T47D (cell line): ENCODE measurements at places on chromosomes 1 and 21.

- DNase-seq = no peak
Observed at GRCh38 chr21:44881198-44881872, 7.8 kb upstream of the PTTG1IP start.

DNA sequence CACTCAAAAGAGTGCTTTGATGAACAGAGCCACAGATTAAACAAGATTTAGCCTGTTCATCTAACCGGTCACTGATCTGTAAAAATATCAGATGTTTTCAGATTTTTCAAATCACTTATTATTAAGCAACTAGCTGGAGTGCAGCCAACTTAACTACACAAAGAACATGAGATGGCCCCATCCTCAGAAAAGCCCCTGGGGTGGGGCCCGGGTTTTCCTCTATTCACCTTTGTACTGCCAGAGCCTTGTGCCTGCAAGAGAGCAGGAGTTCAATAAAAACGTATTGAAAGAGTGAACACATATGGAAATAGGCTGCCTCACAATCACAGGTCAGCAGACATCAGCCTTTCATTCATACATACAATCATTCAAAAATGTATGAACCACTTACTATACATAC, 516.1 kb downstream of the OMA1 start:
- no peak for DNase-seq

GRCh38 chr1:51238034-51238403, 1.9 kb downstream of the RNF11 start:
- no peak for DNase-seq

DNA sequence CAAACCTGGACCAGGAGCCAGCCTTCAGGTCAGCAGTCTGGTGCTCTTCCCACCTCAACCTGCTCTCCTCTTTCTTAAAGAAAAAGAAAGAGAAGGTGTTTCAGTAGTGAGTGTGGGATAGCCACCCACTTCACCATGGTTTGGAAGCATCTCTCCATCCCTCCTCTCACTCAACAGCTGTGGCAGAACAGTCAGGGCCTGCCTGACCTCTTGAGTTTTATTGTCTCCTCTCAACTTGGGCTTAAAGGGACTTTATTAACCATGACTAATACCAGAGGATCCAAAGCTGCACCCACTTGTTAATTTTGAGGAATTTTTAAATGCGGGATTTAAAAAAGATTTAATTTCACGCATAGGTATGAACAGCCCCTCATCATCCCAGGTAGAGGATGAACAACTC, 570 bp upstream of the VASH2 start:
- DNase-seq = no peak

DNA sequence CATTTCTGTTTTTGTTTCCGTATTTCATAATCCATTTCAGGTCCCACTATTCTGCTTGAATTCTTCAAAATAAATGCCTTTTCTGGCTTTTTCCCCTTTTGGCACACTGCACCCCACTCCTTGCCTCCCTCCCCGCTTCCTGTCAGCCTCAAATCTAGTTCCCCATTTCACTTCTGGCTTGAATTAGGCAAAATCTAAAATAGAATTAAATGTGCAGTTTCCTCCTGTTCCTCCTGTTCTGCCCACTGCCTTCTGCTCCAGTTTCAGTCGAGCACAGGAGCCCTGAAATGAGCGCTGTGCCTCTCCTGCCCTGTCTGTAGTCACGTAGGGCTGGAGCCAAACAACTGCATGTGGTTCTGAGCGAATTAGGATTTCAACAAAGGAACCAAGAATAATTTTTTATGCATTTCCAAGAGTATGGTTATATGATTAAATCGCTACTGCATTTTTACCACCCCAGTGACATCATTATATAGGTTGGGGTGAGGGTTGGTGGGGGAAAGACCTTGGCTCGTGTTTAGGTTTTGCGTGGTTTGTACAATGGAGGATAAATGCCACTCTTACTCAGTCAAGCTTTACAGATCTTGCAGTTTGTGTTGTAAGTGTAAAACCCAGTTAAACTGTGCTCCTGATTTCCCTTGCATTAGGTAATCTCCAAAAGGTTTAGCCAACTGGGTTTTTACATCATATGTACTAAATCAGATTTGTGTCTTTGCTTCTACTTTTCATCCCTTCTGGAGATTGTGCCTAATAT, 114.9 kb downstream of the VPS13D start:
- DNase-seq = no peak

DNA sequence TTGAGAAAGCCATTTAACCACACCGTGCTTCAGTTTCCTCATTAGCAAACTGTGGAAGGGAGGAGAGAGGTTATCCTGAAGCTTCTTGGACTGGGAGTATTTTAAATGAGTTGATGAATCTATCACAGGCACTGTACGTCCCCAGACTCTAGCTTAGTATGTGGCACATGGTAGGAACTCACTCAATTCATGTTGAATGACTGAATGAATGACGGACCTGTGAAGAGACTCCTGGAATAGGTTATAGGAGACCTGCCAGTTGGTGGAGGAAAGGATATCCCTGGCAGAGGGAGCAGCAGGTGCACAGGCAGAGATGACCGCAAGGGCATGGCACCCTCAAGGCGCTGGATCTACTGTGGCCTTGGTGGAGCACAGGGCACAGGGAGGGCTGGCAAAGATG, 118.5 kb downstream of the HMGB4 start:
- no peak for DNase-seq

DNA sequence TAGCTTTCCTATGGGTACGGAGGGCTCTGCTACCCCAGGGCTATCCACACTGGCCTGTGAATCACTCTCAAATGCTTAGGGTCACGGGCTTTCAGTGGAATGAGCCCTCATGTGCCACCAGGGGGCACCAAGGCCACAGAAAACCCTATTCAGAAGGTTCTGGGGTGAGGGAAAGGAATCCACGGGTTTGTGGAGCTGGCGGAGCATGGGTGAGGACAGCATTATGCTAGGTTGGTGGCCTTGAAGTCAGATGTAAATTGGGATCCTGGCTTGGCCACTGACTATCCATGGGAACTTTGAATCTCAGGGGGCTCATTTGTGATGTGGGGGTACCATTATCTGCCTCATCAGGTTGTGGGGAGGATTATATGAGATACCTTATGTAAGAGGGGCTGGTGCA, 5.1 kb upstream of the LAMTOR5 start:
- DNase-seq = peak; percentile 76

- no peak for DNase-seq
Observed at GRCh38 chr1:21670956-21671902, 2.1 kb upstream of the RAP1GAP start.

DNA sequence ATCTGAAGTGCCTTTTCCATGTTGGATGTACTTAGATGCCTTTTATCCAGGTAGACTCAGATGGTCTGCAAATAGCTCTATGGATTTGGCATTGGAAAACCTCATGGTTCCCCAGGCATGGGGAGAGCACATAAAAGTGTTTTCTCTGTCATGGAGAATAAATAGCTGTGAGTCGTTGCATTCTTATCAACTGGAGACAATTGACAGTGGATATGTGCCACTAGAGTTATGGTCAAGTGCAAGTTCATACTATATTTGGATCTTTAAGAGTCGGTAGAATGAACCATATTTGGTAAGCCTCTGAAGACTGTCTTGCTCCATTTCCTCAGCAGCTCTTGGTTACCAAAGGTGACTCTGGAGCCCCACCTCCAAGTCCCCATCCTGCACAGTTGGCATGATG, 83.7 kb downstream of the ROR1 start:
- no peak for DNase-seq

DNA sequence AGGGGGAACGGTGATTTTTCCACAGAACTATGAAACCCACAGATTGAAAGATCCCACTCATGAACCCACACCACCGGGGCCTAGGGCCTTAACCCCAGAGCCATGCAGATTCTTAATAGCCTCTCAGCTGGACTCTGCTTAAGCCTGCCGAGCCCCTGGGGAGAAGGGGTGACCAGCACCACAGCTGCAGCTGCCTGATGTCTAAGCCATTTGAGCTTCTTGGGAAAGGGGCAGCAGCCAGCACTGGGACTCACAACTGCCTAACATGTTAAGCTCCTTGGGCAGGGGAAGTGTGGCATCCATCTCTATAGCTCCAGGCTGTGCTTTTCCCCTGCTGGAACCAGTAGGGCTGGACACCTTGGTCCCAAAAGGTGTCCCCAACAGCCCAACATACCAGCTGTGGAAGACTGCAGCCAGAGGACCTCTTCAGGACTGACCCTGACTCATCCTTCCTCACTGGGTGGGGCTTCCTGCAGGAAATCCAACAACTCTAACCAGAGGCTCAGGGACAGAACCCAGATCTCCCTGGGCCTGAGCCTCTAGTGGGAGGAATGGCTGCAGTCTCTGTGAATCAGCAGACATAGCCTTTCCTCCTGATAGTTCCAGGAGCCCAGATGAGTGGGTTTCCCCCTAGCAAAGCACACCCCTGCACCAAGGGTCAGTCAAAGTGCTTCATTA, 34.6 kb upstream of the FMO3 start:
- no peak for DNase-seq

DNA sequence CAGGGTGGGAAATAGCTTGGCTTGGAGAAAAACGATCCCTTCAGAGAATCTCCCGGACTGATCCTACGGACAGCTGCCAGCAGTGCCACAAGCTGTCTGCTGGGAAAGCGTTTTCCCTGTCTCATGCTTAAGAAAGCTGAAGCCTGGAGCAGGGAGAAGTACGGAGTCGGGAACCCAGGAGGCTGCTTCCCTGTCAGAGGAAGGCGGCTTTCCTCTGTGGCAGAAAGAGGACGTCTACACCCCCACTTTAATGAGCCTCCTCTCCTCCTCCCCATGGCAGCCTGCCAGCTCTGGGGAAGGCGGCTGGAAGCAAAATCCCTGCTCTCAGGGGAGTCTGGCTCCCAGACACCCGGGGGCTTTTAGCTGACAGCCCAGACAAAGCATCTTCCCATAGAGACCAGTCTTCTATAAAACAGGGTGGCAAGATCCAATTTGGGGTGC, 7.3 kb downstream of the KIF21B start:
- DNase-seq = no peak

- no peak for DNase-seq
Observed at GRCh38 chr1:42891465-42892138, 45.2 kb downstream of the ZNF691 start.

DNA sequence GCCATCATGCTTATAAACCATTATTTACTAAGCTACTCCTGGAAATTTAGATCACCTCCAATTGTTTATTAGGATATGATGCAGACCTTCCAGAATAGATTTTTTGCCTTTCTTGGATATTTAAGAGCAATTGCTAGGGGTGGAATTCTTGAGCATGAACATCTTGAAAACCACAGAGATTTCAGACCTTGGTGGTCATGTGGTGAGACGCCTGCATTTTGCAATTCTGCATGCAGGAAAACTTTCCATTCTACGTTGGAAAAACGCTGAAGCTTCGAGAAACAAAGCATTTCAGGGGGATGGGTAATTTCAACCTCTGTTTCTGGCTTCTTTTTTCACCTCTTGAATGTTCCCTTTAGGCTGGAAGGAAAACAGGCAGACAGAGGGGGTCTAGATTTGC, 596.3 kb downstream of the KIF26B start:
- DNase-seq = no peak

DNA sequence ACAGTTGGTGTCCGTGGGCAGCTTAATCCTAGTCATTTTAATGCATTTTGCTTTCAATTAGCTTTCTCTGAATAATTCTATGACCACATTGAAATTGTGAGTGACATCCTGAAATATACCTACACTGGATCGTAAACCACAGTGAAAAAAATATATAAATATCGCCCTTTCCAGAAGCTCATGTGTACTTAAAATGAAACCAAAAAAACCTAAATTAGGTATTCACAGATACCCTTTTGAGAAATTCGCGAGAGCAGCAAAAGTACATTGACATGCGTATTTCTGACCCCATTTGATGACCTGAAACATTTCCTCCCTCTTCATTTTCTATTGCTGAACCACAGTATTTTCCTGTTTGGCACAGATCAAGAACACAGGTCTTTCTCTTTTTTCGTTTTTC, 253.8 kb downstream of the LTN1 start:
- DNase-seq = no peak

- DNase-seq = no peak
Observed at GRCh38 chr1:143698016-143698415, 273.8 kb downstream of the FAM72C start.

GRCh38 chr1:61089338-61089737, 7.0 kb downstream of the NFIA start:
- DNase-seq = no peak

DNA sequence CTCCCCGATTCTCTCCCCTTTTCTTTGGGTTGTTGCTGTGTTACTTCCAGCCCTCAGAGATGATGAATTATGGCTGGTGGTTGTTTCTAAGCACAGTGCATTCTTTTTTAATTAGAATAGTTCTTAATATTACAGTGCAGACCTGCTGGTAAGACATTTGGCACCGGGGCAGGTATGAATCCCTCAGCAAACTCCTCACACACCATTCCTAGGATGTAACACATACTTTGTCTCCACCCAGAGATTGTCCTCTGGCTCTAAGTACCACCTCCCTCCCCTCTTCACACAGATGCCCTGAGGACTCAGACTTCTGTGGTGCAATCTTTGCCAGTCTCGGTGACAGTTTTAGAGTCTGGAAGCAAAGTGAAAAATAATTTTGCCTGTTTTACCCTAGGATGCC, 143.1 kb downstream of the HLX start:
- no peak for DNase-seq

GRCh38 chr1:162671664-162672410, 39.6 kb downstream of the DDR2 start:
- DNase-seq = no peak

GRCh38 chr1:186152227-186152619, 222.8 kb downstream of the TPR start:
- no peak for DNase-seq

DNA sequence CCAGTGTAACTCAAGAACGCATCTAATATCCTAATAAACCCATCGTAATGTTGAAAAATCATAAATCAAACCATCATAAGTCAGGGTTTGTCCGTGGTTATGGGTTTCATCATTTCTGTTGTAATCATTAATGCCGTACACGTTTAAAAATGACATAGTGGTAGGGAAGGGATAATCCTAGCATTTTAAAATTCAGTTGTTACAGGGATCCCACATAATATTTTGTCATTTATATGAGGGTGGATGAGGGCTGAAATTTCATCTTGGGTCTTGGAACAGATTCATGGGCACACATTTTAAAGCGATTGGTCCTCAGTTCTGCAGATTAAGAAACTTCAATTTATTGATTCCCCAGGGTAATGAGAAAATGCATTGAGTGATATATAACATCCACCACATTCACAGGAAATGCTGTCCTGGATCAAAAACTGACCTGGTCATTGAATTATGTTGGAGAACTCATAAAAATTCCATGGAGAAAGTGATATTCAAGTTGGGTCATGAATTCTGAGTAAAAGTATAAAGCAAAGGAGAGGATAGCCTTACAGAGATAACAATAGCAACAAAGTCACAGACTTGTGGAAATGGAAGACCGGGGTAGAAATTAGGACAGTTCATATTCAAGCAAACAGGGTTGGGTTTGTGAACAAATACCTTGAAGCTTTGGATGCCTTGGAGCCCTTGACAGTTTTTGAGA, 1527.3 kb upstream of the TPTE start:
- peak; percentile 91 for DNase-seq
